CD8-positive, alpha-beta T cell (primary cell): ENCODE measurements at places on chromosomes 2 and 18. TPM values are rescaled to one million over a fixed set of nuclear protein-coding genes. Genes with fewer than 3 reads are reported as not detected.

LAMA1 gene
- not detected for total RNA-seq

UXS1 gene
- 70.8 TPM for total RNA-seq

NGEF gene
- not detected for total RNA-seq

CNPPD1 gene
- total RNA-seq = 46.0 TPM

COLEC12 gene
- not detected for total RNA-seq

SLC4A3 gene
- total RNA-seq = not detected

C2orf81 gene
- 0.75 TPM for total RNA-seq

MYO5B gene
- total RNA-seq = not detected

CELF4 gene
- not detected for total RNA-seq

SP110 gene
- total RNA-seq = 50.6 TPM

FAM117B gene
- 40.0 TPM for total RNA-seq

EMILIN2 gene
- 1.7 TPM for total RNA-seq

CROCC2 gene
- total RNA-seq = not detected

- no peak for DNase-seq
These were observed 58.7 kb upstream of the STAM2 start for GRCh38 chr2:152234277-152234676.

DNA sequence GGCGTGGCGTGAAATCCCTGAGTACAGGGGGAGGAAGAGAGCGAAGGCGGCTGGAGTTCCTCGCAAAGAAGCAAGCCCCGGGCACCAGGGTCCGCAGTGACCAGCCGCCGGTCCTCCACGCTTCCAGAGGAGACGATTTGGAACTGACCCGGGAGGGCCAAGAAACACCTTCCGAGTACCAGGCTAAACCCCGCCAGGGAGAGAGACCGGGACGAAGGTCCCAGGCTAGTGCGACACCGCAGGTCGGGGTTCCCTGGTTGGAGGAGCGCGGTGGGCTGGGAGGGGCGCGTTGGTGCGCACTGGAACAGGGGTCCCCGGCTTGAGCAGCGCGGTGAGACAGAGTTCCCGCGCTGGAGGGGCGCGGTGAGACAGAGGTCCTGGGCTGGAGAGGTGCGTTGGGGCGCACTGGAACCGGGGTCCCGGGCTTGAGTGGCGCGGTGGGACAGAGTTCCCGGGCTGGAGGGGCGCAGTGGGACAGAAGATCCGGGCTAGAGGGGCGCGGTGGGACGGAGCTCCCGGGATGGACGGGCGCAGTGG, 901 bp downstream of the WDFY1 start:
- DNase-seq = peak; percentile 37

- DNase-seq = no peak
These were observed 5.7 kb upstream of the SPATS2L start for GRCh38 chr2:200300638-200301314.

- no peak for DNase-seq
These were observed 155.0 kb downstream of the EIPR1 start for GRCh38 chr2:3222636-3223035.

- DNase-seq = no peak
These were observed 67.7 kb upstream of the COL5A2 start for GRCh38 chr2:189247276-189247675.

DNA sequence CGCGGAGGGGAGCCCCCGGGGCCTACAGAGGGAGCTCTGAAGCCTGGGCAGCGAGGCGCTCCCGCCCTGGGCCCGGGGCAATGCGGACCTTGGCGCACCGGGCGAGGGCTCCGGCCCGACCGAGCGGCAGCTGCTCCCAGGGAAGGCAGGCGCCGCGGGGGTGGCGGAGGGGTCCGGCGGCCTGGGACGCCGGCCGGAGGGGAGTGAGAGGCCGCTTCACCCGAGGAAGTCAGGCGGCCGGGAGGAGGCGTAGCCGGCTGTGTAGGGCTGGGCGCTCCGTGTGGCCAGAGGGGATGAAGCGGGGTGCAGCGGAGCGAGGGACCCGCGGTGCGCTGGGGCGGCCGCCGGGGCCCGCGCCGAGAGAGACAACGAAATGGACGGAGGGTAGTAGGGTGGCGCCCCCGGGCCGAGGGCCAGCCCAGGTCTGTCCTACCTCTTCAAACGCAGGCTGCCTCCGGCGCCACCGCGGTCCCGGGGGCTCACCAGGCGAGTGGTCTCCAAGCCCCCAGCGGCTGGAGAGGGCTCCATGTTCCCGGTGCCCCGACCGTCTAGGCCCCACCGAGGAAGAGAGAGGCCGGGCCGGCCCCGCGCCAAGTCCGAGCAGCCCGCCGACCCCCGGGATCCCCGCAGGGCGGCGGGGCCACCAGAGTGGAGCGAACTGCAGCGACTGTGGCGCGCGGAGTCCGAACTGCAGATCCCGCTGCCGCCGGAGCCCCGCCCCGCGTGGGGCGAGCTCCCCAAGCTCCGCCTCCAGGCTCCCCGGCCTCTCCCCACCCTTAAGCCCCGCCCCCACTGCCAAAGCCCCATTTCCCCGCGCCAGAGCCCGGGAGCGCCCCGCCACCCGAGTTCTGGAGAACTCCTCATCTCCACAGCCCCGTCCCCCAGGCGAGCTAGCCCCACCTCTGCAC, at the start of gene SLC30A3:
Gene SLC30A3, minus strand, starts transcription at position 669 of the 908 bp plus-strand sequence. Its CDS starts 141 bp downstream, at position 528.
- DNase-seq = no peak

- DNase-seq = no peak
These were observed 6.2 kb downstream of the PDCL3 start for GRCh38 chr2:100568989-100569388.

GRCh38 chr2:149613704-149614103, 26.1 kb upstream of the MMADHC start:
- DNase-seq = no peak

DNA sequence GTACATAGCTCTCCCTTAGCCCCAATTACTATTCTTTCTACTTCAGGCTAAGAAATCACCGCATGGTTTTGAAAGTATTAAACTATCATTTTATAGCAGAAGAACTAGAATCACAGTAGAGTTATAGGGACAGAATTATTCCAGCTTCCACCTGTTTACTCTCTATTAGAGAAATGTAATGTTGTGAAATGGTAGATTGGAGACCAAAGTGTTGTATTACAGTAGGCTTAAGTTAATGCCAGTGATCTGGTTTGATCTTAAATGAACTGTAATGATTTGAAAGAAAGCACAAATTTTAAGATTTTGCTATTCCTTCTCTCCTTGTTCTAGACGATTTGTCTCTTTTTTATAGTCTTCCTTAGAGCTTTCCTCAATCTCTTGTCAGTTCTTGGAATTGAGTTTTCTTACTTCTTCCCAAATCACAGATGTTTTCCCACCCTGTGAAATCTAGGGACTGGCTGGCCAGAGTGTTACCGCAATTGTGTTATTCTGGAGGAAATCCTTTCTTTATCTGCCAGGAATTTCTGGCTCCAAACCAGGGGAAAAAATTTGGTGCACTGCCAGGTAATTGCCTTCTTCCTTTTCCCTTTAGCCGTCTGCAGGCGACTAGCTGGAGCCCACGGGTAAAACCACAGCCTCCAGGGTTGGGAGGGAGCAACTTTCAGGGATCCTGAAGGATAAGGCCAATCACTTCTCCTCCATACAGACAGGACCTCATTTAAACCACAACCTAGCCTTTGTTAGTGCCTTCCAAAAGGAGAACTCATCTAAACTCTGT, 51.7 kb downstream of the NOP58 start:
- DNase-seq = no peak

- DNase-seq = no peak
These were observed 9.0 kb downstream of the DTNB start for GRCh38 chr2:25664183-25664964.

DNA sequence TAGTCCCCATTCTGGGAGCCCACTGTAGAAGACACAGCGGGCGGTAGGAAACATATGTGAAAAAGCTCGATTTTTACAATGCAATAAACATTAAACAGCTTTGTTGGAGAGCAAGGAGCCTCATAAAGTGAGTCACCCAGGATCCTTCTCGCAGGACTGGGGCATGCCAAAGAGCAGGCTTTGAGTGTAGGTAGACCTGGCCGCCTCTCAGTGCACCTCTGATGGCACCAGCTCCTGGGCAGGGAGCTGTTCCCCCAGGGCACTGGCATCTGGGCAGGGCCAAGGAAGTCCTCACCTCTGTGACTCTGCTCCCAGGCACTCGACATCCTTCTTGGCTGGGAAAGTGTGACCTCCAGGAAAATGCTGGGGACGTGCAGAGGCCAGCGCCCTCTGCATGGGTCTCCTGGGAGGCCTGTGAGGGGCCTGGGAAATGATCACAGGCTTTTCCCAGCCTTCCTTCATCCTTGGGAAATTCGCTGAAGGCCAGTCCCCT, 94.2 kb downstream of the POLR1A start:
- DNase-seq = no peak

DNA sequence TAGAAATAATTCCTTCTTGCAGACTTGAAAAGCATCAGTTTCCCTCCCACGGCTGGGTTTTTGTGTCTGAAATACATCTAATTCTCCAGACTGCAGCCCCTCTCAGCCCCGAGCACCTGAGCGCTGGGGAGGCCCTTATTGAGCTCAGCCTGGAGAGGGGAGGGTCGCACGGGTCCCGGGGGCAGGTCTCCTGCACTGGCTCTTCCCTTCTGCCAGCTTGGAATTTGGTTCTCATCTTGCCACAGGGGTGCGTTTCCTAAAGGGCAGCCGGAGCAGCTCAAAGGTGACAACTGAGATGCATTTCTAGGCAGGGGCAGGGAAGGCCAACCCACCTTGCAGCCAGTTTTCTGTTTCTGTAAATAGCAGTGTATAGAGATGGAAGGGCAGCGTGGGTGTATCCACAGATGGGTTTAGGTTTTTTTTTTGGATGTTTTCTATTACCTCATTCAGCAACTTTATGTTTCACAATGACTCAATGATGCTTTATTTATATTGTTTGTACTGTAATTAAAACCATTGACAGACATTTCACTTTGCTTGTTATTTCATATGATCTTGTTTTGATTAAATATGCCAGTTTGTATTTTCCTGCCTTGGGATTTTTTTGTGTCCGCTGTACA, 37.0 kb downstream of the GBX2 start:
- DNase-seq = no peak

DNA sequence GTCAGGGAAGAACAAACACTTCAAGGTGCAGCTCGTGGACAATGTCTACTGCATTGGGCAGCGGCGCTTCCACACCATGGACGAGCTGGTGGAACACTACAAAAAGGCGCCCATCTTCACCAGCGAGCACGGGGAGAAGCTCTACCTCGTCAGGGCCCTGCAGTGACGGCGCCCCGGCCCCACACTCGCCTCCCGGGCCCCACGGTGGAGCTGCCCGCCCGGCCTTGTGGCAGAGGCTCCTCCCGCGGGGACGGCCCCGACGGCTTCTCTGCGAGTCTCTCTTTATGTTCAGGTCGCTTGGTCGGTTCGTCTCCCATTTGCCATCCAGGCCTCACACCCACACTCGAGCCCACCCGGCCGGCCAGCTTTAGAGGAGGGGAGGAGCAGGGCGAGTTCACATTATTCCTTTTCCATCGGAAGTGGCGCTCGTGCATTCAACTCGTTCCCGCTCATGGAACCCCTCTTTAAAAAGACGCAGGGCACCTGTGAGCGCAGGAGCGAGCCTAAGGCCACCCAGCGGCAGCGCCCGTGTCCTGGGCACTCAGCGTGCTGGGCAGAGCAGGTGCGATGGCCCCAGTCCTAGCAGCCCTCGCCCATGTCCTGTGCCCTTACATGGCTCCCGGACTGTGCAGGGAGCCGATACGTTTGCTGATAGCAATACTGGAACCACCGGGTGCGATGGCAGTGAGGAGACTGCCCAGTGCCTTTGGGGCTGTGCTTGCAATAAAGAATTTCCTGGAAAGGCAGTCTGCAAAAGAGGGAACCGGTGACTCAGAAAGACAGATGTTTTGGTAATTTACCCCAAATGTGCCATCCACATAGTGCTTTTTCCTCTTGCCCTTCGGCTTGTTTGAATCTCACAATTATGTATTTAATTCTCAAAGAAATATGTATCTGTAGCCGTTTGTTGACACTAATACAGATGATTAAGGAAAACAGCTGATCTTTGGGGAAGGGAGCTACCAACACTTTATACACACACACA, 148.6 kb downstream of the NCK2 start:
- no peak for DNase-seq

GRCh38 chr2:38959466-38959865, 69.8 kb downstream of the ARHGEF33 start:
- DNase-seq = no peak

GRCh38 chr18:79877163-79878091, 74.0 kb downstream of the SLC66A2 start:
- peak; percentile 5 for DNase-seq

GRCh38 chr2:6394276-6394675, 471.4 kb downstream of the CMPK2 start:
- no peak for DNase-seq

- no peak for DNase-seq
These were observed 96.7 kb downstream of the ASB1 start for GRCh38 chr2:238523158-238524110.

GRCh38 chr2:86226636-86227520, 27.6 kb downstream of the MRPL35 start:
- no peak for DNase-seq

DNA sequence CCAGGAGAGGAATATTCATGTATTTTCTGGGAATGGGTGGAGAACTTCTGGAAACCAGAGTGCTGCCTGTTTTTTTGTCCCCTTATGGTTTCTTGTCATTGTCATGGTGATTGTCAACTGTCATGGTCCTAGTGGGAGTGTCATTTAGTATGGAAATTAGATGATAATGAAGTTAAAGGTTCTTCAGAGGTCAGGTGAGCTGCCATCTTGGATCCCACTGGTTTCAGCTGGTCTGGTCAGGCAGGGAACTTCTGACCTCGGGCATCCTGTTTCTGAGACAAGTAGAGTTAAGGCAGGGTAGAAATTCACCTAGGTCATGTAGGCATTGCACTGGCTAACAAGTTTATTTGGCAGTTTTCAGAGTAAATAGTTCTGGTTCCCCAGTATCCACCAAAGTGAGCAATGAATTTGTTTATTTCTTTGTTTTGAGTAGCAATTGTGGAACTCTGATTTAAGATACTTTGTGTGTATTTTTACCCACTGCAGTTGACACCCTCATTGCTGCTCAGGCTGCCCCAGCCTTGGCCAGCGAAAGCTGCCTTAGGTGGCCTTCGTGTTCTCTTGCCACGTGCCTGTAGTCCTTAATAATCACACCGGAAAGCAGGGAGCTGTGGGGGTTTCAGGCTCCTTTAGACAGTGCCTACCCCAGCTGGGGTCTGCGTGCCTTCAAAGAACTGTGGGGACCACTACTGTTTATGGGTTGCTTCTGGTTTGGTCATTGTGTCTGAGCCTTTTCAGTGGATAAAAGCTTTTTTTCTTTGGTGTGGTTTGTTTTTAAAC, 48.7 kb downstream of the NCK2 start:
- DNase-seq = no peak

DNA sequence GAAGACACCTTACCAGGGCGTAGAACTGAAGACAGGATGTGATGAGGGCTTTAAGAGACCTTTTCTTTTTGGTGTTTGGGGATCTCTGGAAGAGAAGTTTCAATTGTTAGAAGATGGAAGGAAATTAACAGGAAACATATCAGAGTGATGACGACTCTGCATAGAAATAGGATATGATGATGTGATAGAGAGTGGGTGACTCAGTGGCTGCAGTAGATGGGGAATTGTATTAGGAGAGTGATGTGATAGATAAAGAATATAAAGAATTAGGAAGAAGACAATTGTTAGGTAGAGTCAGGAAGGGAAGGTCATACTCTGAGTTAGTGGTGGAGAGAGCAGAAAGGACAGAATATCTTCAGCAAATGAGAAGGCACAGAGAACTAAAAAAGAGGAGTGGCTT, 593.9 kb downstream of the NYAP2 start:
- no peak for DNase-seq

GRCh38 chr2:178380763-178381162, 70.2 kb downstream of the PRKRA start:
- DNase-seq = no peak

GRCh38 chr2:86433137-86433536, 8.0 kb upstream of the KDM3A start:
- no peak for DNase-seq
